ENCODE measurements at places on chromosomes 7 and 10.
A peak's percentile ranks its signal among the peaks of the same experiment; 100 is the strongest.

DNA sequence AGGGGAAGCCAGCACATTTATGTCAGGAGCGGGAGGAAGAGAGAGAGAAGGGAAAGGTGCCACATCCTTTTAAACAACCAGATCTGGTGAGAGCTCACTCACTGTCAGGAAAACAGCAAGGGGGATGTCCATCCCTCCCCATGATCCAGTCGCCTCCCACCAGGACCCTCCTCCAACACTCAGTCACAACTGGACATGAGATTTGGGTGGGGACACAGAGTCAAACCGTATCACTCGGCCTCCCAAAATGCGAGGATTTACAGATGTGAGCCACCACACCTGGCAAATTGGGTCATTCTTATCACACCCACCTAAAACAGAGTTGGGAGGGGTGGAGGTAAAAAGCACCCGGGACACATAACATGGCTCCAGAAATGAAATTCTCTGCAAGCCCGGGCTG, 41.0 kb downstream of the CARD11 start:
- no peak for DNase-seq

DNA sequence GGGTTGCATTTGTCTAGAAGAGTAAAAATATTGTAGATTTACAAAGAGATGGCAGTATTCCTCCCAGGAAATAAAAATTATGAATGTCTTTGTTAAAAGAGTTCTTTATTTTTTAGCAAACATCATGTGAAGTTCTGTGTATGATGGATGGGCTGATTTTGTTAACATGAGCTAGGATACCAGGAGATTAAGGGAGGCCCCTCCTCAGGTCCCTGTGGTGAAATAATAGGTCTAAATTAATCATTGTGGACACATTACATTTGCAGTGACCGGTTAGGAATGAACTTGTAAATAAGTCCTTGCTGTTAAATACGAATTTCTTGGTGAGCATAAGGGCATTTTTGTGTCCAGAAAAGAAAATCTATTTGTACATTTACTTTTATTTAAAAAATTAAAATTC, 339.4 kb upstream of the PHF14 start:
- DNase-seq: no peak

- DNase-seq: no peak
Measured at GRCh38 chr10:122164815-122165483, 106.1 kb upstream of the BTBD16 start.

DNA sequence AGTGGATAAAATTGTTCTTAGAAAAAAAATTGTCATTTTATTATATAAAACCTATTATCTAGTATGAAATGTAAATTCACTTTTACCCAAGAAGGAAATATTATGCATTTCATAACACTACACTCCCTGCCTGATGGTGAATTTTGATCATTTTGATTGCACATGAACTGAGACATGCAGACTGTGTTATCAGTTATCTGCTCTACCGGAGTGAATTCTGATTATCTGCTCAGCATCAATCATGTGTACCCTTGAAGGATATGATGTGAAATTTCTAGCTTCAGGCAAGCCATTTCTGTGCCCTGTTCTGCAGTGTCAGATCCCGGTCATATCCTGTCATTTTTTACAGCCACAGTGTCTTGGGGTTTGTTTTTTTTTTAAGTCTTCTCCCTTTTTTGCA, 85.0 kb upstream of the FGL2 start:
- DNase-seq: no peak

DNA sequence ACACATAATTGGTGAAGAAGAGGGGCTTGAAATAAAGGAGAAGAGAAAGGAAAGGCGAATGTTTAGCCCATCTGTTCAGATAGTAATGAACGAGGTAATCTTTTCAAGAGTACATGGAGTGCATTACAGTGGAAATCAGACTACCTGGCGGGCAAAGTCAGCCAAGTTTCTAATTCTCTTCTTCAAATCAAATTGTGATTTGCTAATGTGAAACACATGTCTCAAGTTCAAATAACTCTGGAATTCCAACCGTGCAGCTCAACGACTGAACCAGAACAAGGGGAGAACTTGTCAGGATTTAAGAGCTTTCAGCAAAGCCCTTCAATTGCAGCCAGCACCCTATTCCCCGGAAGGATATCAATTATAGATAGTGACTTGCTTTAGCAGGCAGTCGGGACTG, 216.9 kb downstream of the GLI3 start:
- DNase-seq: no peak

- peak; percentile 39 for DNase-seq
Measured at GRCh38 chr10:128103229-128103714, 23.0 kb downstream of the MKI67 start.

DNA sequence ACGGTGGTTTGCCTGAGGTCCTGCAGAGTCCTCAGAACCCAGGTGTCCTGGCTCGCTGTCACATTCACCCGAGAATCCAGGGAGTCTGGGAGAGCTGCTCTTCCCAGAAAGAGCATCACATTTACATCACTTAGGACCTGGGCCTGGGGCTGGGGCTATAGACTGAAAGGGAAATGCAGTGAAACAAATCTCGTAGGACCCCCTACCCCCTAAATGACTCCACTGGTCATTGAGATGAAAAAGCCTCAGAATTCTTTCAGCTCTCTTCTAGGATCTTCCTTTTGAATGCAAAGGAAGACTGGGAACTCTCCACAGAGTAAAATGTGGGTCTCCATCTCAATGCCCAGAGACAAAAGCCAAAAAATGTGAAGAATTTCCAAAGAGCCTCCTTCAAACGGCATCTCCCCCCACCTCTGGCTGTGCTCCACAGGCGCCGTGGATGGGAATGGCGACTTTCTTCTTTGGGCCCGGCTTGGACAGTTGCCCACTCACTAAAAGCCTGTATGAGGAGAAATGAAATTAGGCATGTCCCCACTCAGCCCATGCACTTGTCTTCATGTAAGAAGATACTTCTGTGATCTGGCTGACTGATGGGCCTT, 49.0 kb upstream of the PODXL start:
- DNase-seq: no peak

- DNase-seq: no peak
Measured at GRCh38 chr10:32680803-32681557, 235.0 kb downstream of the CCDC7 start.

- DNase-seq: no peak
Measured at GRCh38 chr10:68574051-68574450, 13.9 kb downstream of the TET1 start.

- no peak for DNase-seq
Measured at GRCh38 chr10:8159341-8160165, 105.1 kb downstream of the GATA3 start.

DNA sequence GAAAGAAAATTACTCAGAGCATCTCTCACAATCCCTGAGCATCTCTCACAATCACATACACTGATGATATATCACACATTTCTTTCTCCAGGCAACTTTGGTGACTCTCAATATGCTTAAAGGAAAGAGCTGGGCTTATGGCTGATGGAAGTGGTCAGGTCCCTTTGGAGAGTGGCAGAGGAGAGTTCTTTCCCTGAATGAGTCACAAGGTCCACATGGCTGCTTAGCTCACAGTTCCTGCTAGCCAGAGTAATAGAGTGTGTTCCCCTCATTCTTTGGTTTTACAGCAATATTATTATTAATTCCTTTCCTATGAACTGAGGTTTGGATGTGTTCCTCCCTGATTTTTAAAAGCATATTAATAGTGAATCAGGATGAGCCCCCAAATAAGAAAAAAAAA, 287.4 kb downstream of the C7orf25 start:
- no peak for DNase-seq

DNA sequence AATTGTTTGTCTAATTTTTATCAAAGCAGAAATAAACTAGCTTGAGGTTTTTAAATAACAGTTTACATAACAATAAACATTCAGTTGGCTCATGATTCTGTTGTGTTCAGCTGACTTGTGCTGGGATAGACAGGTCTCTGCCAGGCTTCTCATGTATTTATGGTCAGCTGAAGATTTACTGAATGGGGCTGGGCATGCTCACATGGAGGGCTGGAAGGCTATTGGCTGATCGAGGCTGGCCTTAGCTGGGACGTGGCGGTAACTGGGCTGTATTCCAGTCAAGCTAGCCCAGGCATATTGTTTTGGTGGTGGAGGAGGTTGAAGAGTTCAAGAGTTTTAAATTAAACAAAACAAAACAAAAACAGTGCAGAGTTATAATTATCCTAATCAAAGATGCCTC, 251.0 kb upstream of the MTPN start:
- no peak for DNase-seq

GRCh38 chr7:42096681-42097561, 140.1 kb downstream of the GLI3 start:
- DNase-seq: no peak

DNA sequence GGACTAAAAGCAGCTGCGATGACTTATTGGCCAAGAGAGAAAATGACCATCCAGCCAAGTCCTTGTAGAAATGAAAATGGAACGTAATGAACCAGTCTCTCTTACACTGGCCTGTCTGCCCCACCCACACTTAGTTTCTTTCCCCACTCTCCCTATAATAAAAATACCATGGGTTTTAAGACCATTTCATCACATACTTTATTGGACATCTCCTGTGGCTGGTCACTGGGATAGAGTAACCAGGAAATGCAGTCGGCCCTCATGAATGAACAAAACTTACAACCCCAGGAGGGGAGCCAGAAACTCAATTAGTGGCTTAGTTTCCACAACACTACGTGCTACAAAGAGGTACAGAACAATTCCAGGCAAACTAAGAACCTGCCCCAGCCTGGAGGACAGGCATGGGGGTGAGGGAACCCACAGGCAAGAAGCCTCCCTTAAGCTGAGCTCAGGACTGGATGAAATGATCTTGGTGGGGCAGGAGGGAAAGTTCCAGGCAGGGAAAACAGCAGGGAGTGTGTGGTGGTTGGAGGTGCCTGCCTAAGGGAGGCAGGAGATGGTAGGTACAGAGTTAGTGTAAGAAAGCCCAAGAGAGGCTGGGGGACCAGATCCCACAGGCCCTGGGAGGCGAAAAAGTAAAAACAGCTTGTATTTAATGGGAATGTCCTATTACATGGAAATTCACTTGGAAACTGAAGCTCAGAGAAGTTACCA, 29.6 kb downstream of the MKI67 start:
- no peak for DNase-seq

DNA sequence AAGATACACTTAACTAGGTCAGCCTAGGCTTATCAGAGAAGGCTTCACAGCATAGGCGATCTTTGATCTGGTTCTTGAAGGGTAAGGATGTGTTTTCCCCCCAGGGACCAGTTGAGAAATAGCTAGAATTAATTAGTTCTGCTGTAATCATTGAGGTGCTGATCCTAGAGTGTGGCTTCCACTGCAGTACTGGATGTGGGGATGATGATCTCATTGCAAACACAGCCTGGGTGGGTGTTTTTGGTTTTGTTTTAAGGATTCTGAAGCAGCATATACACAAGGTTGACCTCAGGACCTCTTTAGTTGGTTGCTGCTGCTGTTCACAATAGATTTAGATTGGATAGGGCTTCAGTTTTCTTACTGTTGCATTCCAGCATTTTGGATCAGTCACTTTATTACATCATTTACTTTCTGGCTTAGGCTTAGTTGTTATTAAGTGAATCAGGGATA, 159.7 kb downstream of the AUTS2 start:
- DNase-seq: no peak

GRCh38 chr7:13151978-13152377, 464.5 kb downstream of the ARL4A start:
- no peak for DNase-seq

DNA sequence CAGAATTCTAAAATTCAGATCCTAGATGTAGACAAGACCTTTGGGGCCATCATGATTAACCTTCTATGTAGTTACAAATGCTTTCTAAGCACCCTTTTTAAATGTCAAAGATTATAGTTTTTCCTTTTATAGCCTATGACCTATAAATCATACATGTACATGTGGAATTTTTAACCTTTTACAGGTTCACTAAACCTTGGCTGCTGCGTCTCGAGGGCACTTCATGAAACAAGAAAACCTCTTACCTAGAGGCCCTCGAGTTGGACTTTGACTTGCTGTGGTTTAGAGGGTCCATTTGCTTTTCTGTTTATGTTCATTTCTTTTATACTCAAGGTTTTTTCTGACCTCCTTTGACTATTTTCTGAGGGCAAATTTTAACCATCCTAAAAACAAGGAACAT, 302.2 kb downstream of the CSTF2T start:
- no peak for DNase-seq

- DNase-seq: no peak
Measured at GRCh38 chr7:143954135-143954534, 509 bp upstream of the OR2F1 start.

DNA sequence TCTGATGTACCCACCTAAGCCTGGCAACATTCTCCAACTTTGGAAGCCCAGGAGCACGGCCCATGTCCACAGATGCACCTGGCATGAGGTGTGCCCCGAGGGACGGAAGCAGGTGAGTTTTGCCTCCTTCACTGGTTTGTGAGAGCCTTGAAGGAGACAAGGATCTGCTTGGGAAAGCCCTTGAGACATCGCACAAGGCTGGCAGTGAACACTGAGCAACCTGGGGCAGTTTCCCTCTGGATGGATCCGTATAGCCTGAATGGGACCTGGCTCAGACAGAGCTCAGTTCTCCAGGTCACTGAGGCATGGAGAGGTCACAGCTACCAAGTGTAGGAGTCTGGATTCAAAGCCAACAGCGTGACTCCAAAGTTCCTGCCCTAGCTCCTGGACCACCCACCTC, 8.8 kb upstream of the NUPR2 start:
- no peak for DNase-seq

GRCh38 chr10:86443069-86443468, 76.5 kb upstream of the GRID1 start:
- no peak for DNase-seq

GRCh38 chr10:125709553-125710474, 9.7 kb upstream of the EDRF1 start:
- DNase-seq: no peak

DNA sequence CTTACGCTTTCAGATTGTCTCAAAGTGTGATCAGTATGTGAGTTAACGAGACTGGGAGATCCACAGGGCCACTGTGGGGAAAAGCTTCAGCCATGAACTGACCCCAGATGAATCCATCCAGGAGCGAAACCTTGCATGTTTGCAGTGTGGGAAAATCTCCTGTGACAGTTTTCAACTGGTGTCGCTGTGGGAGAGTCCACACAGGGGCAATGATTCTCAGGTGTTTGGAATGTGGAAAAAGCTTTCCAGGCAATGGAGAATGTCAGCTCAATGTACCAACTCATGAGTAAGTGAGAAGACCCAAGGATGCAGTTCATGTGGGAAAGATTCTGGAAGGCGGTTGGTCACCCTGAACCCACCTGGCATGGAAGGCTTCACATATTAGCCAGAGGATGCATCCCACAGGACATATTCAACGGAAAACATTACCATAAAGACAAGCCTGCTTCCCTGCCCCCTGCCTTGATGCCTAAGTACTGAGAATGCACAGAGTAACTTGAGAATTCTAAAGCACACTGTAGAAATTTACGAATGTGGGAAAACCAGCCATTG, 204.1 kb upstream of the BMPER start:
- DNase-seq: no peak

GRCh38 chr10:89555688-89556445, 20.5 kb upstream of the SLC16A12 start:
- DNase-seq: no peak

DNA sequence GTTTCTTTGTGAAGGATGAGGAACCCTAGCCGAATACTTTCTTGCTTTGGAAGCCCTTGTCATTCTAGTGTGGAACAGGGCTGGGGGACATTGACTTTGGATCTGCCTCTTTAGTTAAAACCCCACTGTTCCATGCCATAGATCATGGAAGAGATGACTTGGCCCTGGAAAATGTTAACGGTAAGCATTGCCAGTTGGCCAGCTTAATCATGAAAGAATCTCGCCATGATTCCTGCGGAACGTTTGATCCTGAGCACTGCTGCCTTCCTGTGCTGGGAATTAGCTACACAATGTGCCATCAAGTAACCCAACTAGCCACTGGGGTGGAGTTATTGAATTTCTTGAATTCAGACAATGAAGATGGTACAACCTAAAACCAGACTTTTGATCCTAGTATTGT, 177.6 kb upstream of the FZD8 start:
- DNase-seq: no peak

GRCh38 chr10:79320820-79321493, 26.3 kb upstream of the PPIF start:
- DNase-seq: no peak

All from activated CD4-positive, alpha-beta T cell treated with anti-CD3 and anti-CD28 coated beads, Interleukin-2, amount 10 ng/mL, durations not matched to agents 7 days and 5 days (primary cell).